H4 (cell line): ENCODE measurements at places on chromosomes 16 and 17. TPM values are rescaled to one million over a fixed set of nuclear protein-coding genes. Genes with fewer than 3 reads are reported as not detected.

GRCh38 chr16:24504472-24505345 is 34.7 kb upstream of the RBBP6 start:
- DNase-seq = peak; percentile 62

GRCh38 chr17:62857526-62857925 is 49.4 kb upstream of the MARCHF10 start:
- no peak for DNase-seq

G6PC1 gene
- total RNA-seq = not detected in 2 replicates

NPIPB13 gene
- total RNA-seq = 0.43 and 0.46 TPM in 2 replicates

KRT23 gene
- not detected in 2 replicates for total RNA-seq

- no peak for DNase-seq
Measured at GRCh38 chr16:85491058-85491771, 121.9 kb upstream of the GSE1 start.

- no peak for DNase-seq
Measured at GRCh38 chr16:69039333-69039941, 66.0 kb upstream of the HAS3 start.

NPW gene
- 2.7 TPM in 1 of 2 replicates, not detected in the other for total RNA-seq

GRCh38 chr16:87345726-87346424 is 28.7 kb upstream of the C16orf95 start:
- DNase-seq = no peak

MC1R gene
- total RNA-seq = 1.1 and 1.8 TPM in 2 replicates

- no peak for DNase-seq
Measured at GRCh38 chr16:66169817-66170216, 196.7 kb upstream of the CDH5 start.

PPM1E gene
- total RNA-seq = 0.88 and 3.1 TPM in 2 replicates

DNA sequence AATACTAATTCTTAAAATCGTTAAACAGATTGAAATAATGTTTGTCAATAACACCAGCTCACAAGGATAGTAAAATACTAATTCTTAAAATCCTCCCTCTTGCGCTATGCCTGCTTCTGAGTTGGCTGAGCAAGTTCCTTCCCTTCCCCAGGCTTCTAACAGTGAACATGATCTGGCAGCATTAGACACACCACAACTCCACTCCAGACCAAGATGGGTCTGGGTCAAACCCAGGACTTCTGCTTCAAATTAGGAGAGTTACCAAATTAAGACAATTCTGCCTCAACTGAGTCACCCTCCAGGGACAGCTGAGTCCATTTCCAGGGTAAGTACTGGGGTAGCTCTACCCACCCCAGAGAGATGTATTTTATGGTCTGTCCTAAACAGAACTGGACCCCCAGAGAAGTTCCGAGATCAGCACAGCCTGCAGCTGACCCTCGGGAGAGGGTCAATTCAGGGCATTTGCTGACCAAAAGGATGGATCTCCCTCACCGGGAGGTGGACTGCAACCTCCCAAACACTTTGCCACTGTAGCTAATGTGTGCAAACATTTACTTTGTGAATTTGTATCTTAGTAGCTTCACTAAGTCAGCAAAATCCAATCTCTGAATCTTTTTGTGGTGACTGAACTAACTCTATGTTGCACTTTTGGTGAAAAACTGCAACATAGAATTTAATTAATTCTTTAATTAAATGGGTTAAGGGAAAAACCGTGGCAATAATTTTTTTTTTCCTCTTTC is 48.8 kb downstream of the ADCY9 start:
- no peak for DNase-seq

IGF2BP1 gene
- total RNA-seq = 2.4 and 6.8 TPM in 2 replicates

CCNF gene
- 26.1 and 35.8 TPM in 2 replicates for total RNA-seq

DNA sequence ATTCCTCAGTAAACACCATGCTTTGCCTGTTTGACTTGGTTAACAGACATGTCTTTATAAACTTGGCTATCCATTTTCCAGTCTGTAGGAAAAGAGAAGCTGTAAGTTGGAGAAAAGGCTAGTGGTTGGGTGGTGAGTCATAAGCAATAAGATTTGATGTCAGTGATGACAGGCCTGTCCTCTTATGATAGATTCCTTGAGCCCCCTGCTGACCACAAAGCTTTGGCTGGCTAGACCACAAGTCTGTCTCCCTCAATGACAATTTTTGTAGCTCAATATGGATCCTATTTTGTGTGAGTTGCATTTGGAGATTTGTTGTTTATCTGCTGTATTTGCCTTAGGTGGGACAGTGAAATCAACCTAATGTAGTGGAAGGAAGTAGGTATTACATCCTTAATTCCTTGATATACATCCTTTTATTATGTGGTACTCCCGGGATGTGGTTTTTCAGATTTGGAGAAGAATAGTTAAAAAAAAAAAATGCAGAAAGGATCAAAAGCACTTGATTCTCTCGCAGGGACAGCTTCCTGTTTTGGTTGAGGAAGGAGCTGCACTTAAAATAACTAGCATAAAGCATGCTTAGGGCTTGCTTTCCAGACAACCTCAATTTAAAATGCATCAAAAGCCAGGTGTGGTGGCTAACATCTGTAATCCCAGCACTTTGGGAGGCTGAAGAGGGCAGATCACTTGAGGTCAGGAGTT is 67.4 kb downstream of the SIAH1 start:
- DNase-seq = peak; percentile 28

CMTR2 gene
- 25.1 and 27.0 TPM in 2 replicates for total RNA-seq

TAT gene
- total RNA-seq = not detected in 2 replicates

DNA sequence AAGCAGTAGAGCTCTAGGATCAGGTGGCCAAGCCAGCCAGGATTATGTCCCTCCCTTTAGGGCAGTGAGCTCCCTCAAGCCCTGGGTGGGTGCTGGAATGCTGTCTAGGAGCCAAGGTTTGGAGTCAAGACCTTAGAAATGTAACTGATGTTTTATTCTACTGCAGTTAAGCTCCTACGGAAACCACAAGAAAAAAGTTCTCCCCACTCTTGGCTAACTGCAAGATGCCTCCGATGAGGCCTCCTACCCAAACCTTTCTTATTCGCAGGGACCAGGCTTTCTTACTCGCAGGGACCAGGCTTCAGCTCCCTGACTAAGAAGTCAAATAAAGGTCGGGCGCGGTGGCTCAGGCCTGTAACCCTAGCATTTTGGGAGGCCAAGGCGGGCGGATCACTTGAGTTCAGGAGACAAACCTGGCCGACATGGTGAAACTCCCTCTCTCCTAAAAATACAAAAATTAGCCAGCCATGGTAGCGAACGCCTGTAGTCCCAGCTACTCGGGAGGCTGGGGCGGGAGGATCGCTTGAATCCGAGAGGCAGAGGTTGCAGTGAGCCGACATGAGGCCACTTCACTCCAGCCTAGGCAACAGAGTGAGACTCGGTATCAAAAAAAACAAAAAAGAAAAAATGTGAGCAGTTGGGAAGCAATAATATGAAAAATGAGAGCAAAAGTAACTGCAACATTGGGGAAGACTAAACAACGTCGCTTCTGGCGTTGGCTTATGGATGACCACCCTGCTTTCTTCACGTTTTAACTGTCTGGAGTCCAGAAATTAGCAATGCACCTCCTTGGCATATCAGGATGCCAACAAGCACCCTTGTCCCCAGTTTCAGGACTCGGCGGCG is 31.7 kb upstream of the ARL4D start:
- DNase-seq = no peak

DNA sequence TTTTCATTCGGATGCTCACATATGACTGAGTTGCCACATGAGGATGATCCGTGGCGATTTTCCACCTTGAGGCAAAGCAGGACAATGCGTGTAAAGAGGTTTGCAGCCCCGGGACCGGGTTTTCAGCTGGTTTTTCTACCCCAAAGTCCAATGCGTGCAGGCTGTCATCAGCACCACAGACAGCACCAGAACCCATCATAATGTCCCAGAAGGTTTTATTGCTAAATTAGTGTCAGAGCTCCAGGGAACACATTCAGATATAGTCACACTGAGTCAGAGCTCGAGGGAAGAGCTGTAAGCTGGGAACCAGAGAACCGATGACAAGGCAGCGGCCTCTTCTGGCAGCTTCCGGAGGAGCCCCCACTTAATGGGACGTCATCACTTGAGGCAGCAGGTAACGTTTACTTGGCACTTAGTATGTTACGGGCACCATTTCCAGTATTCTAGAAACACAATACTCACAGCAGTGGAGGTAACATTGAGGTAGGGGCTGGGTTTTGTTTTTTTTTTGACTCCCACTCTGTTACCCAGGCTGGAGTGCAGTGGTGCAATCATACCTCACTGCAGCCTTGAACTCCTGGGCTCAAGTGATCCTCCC is 8.9 kb upstream of the NAGPA start:
- DNase-seq = no peak

PRKCA gene
- 10.1 and 12.7 TPM in 2 replicates for total RNA-seq

- no peak for DNase-seq
Measured at GRCh38 chr16:70522216-70523075, 908 bp downstream of the COG4 start.

BIRC5 gene
- total RNA-seq = 154 and 157 TPM in 2 replicates

CDC6 gene
- 48.0 and 62.5 TPM in 2 replicates for total RNA-seq

DYNLRB2 gene
- total RNA-seq = 0.97 TPM in 1 of 2 replicates, not detected in the other

ERAL1 gene
- total RNA-seq = 23.4 and 37.5 TPM in 2 replicates

GRCh38 chr17:80270104-80270503 is 9.5 kb downstream of the RNF213 start:
- no peak for DNase-seq

DNA sequence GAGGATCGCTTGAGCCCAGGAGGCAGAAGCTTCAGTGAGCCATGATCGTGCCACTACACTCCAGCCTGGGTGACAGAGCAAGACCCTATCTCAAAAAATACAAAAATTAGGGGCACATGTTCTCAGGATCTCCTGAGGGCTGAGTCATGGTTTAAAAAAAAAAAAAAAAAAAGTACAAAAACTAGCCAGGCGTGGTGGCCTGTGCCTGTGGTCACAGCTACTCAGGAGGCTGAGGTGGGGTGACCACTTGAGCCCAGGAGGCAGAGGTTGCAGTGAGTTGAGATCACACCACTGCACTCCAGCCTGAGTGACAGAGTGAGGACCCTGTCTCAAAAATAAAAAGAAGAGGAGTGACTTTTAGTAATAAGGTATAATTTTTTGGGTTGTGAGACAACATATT is 16.9 kb downstream of the BLMH start:
- DNase-seq = no peak

DNA sequence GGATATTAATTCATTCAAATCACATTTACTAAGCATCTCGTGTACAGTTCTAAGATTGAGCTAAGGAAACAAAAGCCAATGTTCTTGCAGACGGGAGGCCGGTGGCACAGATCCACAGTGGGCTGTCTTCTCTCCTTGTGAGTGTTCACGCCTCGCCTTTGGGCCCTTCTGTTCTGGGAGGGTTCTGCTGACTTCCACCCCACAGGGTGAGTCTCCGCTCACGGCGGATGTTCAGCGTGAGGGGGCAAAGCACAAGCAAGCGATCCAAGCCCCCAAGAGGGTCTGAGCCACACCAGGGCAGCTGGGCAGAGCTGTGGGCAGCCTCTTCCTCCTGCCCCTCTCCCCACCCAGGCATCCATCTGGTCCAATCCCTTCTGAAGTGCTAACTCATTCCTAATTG is 84.3 kb upstream of the DOC2B start:
- no peak for DNase-seq

DNA sequence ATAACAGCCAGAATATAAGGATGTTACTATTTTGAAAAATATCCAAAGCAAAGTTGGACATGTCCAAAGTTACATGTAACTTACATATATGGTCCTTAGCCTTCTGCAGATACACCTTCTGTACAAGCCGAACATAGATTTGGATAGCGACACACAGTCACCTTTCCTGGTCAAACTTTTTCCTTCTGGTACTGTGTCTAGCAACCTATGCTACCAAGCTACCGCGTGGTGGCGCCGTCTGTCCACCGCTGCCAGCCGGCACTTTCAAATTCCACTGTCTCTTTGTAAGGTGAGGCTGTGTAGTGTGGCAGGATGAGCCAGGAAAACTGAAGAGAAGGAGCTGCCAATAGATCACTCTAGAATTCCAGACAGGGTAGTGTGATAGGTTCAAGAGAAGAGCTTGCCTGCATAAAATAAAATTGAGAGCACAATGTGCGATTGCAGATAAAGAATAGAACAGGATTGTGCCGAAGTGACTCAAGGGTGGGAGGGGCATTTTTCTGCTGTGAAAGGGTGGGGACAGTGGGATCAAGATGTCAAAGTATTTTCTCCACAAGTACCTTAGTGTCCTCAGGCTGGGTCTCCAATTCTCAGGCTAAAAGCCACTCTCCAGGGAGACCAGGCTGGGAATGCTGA is 366.9 kb downstream of the SLC39A11 start:
- DNase-seq = peak; percentile 76

B3GNT9 gene
- 21.2 and 21.6 TPM in 2 replicates for total RNA-seq

GRCh38 chr17:5592382-5592781 is 8.1 kb upstream of the NLRP1 start:
- DNase-seq = peak; percentile 30

DNA sequence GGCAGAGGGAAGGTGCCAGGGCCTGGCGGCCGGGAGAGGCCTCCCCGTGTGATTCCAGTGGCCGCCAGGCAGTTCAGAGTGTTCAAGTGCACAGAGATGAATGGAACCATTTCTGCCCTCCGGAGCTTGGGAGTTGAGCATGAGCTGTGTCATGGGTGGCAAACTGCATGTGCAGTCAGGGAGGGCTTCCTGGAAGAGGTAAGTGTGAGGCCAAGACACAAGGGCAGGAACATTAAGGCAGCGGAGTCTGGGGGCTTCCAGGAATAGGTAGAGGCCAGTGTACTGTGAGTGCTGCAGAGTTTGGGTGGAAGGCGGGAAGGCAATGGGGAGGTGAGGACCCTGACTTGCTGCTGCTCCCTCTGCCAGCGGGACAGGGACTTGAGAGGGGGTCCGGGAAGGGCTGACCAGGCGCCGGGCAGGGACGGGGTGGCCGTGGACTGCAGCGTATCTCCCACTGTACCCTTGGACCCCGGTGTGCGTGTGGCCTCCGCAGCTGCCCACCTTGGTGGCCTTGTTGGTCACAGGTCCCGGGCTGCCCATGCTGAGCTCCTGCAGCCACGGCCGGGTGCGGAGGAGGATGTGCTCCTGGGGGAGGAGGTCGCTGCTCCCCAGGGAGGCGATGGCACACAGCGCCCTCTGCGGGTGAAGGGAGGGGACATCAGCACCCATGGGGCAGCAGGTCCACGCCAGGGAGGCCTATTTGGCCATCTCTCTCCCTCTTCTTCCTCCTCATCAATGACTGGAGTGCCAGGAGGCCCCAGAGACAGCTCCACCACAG is 7.5 kb upstream of the CEP131 start:
- DNase-seq = no peak

- no peak for DNase-seq
Measured at GRCh38 chr16:69116256-69116875, 10.9 kb downstream of the HAS3 start.

KPNB1 gene
- 381 and 436 TPM in 2 replicates for total RNA-seq

SLC6A2 gene
- not detected in 2 replicates for total RNA-seq

KRTAP9-4 gene
- total RNA-seq = not detected in 2 replicates

GRCh38 chr17:78794864-78795640 is 13.0 kb upstream of the CYTH1 start:
- DNase-seq = no peak
